ENCODE measurements at places on chromosomes 4 and X.

DNA sequence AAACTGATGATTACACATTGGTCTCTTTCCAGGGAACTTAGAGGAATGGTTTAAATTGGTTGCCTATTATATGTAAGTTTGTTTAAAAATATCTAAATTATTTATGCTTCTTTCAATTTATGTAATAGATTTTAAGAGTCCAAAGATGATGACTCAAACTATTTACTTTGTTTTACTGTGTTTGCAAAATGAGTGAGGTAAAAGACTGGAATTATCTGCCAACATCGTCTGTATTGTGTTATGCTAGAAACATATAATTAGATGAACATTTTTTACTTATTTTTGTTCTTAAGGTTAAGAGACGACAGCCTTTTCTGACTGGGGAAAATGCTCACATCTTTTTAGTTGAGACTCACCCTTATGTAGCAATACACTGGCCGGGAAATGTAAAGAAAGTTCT lies 51.1 kb upstream of the SYTL5 start:
- no peak for DNase-seq

- peak; percentile 45 for DNase-seq
These were observed 67.9 kb downstream of the CHRNA9 start for GRCh38 chr4:40403081-40403480.

DNA sequence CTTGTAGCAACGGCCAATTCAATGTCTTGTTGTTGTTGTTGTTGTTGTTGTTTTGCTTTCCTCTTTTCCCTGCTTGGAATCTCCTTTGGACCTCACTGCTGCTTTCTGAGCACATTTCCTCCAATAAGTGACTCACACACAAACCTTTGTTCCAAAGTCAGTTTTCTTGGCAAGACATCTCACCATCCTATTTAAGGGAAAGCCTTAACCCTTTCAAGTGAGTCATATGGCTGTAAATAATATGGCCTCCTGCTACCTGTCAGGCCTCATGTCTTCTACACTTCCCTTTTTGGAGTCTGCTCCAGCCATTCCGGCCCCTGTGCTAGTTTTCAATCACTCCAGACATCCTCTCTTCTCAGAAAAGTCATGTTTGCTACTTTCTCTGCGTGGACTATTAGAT lies 79.5 kb upstream of the MAGEB10 start:
- DNase-seq = no peak

- peak; percentile 53 for DNase-seq
These were observed 46.1 kb downstream of the SETD7 start for GRCh38 chr4:139509727-139510410.

GRCh38 chr4:82889287-82889686 lies 1.7 kb downstream of the SEC31A start:
- peak; percentile 58 for DNase-seq

DNA sequence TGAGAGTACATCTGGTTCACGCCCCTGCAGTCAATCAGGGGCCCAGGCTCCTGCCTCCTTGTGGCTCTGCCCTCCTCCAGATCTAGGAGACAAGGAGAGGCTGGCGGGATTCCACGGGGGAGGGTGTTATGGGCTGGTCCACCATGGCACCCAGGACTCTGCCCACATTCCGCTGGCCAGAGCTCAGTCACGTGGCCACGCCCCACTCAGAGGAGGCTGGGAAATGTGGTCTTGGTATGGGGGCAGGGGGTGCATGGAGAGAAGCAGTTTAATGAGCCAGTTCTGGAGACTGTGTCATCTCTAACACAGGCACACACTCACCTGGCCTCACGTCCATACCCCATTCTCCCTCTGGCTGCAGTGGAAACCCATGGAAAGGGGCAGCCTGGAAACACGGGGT lies 31.5 kb upstream of the PSAPL1 start:
- no peak for DNase-seq

- DNase-seq = no peak
These were observed 219.1 kb downstream of the FGF13 start for GRCh38 chrX:138492371-138492770.

GRCh38 chr4:15003891-15004738 lies 1.8 kb downstream of the CPEB2 start:
- no peak for DNase-seq

DNA sequence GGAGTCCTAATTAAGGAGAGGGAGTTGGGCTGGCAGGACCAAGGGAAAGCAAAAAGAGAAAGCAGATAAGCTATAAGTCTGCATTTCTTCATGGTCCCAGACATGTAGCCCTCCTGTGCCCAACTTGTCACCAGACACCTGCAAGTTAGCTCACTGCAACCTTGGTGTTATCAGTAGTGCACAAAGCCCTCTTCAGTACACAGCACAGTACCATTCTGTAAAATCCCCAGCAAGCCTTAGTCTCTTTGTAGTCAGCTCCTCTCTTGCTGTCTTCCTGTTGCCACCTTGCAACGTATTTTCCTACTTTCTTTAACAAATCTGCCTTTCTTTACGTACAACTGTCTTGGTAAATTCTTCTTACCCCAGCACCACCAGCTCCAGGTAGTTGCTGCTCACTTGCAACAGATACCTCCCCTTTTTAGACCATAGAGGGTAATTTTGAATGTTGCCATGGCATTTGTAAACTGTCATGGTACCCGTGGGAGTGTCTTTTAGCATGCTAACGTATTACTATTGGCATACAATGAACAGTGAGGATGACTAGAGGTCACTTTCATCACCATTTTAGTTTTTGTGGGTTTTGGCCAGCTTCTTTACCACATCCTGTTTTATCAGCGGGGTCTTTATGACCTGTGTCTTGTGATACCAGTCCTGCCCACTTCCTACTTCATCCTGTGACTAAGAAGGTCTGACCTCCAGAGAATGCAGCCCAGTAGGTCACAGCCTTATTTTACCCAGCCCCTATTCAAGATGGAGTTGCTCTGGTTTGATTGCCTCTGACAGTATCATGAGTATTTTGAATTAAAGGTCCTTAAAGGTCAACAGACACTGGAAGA lies 28.3 kb upstream of the AP1S2 start:
- DNase-seq = no peak

DNA sequence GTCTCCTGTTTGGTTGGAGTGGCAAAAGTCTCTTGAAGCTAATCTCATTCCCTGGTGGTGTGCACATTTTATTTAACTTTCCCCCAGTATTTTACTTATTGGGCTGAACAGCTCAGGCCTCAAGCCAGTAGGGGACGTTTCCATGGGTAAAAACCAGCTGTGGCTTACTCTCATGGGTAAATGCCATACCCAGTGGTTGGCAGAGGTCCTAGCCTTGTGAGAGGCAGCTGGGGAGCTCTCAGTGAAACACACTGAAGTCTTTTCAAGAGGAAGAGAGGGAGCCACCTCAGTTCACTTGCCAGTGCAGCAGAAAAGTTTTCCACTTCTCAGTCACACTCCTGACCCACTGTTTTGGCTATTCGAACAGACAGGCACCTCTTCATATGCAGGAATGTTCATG lies 1964.2 kb downstream of the ARAP2 start:
- no peak for DNase-seq

GRCh38 chr4:169249214-169249973 lies 21.4 kb downstream of the SH3RF1 start:
- DNase-seq = peak; percentile 90

- no peak for DNase-seq
These were observed 420 bp downstream of the CC2D2A start for GRCh38 chr4:15470128-15470475.

GRCh38 chrX:53481093-53481492 lies 46.9 kb upstream of the HSD17B10 start:
- DNase-seq = no peak

DNA sequence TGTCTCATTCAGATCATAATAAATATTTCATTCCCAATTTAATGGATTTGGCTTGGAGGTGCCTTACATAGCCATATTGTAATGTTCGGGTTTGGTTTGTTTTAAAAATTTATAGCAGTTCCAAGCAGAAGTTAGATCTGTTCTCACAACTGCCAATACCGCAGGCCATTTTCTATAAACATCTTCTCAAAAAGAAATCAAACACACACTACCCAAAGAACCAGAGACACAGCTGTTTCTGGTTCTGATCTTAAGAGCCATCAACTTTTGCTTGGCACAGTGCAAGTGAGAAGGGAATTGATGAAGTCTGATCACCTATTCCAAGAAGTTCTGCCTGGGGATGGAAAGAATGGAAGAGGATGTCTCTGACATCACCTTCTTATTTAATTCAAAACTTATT lies 22.9 kb downstream of the MID1IP1 start:
- DNase-seq = no peak

DNA sequence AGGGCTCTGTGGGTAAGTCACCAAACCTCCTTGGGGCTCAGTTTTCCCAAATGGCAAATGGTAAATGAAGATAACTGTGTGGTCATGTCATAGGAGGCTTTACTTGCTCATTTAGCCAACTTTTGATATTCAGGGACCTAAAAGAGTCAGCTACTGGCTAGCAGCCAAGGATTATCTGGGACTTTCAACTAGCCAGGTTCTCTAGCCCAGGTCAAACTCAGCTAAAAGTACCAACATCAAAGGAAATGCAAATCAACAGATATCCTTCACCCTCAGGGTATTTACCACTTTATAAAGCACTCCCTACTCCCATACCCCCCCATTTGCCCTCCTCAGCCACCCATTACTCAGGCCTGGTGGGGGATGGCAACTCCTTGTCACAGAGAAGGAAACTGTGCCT lies 7.5 kb downstream of the AMER1 start:
- DNase-seq = no peak

DNA sequence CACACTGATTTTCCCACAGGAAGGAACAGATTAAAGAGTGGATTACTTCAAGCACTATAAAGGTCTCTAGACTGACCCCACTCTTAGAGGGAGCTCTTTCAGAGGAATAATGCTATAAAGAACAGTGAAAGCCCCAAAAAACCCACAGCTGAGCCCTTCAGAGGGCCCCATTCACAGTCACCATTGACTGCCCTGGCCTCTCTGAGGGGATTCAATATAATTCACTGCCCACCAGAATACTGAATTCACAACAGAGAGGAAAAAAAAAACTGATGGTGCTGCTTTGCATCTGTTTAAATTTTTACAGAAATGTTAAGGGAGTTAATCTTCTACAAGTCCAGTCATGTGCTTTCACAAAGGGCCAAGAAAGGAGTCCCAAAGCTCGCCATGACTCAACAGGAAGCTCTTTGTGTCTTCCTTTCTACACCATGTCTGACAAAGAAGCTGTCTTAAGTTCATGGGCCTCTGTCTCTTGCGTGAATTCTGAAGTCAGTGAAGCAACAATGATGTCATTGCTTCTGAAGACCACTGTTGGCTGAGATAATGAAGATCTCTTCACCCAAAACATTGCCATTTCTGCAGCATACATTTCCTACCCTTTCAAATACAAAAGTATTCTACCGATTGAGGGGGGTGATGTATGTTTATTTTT lies 174.9 kb downstream of the ADAMTS3 start:
- no peak for DNase-seq

- DNase-seq = no peak
These were observed 212.2 kb upstream of the CENPE start for GRCh38 chr4:103410386-103410785.

DNA sequence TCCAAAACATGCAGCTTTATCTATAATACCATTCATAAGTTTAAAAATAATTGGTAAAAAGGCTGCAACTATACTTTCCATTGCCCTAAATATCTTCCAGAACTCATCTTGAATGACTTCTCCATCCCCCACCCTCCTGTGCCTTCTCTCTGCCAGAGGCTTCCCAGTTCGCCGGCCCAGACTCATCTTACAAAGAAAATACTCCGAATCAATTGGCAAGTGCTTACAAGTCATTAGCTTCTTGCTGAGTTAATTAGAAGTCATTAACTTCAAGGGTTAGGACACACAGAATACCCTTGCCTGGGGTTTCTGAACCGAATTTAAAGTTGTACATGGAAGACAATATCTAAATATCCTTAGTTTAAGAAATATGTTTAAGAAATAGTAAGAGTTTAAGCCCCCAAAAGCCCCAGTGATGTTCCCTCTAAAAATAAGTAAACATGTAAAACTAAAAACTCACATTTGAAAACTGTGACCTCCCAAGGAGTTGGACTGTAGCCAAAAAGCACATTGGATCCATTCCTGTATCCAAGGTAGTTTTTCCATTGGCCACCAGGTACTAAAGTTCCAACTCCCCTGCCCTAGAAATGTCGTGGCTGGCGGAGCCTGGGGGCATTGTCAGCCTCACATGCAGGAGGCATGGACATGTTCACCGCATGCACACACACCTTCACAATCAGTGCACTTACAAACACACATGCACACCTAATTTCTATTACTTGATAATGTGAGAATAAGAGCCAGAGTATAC lies 535.2 kb upstream of the FAT1 start:
- DNase-seq = no peak

DNA sequence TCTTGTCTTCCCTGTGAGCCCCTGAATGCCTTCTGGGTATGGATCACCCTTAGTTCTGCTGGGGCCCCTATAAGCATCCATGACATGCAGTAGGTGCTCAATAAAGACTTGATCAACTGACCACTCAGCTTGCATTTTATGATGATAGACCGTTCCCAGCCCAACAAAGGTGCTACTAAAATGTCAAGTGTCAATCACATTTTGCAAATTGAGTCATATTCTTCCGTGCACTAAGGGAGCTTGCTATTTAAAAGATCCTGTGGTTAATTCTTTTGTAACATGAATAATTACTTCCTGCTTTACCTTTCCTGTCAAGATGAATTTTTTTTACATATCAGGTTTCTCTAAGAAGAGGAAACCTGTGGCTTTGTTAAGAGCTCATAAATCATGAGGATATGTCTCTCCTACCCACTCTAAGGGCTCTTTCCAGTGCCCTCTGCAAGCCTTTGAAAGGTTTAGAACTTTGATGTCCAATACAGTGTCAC lies 47.6 kb downstream of the SH3KBP1 start:
- DNase-seq = no peak

- no peak for DNase-seq
These were observed 21.3 kb downstream of the SHROOM2 start for GRCh38 chrX:9807355-9808182.

DNA sequence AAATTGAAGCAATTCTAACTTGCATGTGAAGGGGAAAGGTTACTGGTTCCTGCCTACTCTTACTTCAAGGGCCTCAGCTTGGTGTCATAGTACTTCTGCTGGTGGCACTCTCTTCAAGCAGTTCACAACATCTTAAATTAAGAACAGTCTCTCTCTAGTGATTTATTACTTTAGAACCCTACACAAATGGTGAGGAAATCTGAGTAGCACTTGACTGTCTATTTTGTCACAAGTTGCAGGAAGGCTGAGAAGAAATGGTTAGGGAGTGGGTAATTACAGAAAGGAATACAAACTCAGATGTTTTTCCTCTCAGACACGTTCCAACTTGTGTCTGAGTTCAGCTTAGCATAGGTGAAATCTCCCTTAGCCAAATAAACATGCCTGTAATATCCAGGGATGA lies 242.3 kb upstream of the GRIA3 start:
- no peak for DNase-seq

DNA sequence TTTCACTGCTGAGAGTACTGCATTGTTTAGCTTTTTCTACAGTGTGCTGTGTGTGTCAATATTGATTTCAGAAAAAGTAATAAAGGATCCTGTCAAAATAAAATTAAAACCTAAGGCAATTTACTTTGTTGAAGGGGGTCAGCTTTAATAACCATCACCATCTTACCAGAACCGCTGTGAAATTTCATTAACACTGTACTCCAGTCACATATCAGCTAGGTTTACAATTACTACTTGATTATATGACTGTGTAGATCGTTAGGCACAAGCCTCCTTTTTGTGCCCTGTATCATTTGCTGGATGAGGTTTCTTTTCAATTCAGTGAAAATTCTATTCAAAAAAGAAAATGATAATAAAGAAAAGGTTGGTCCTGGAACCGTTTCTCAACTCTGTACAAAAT lies 917.2 kb downstream of the CENPC start:
- no peak for DNase-seq

- DNase-seq = peak; percentile 88
These were observed 24.2 kb upstream of the DCAF8L2 start for GRCh38 chrX:27565992-27566391.

GRCh38 chr4:131309628-131310027 lies 1839.5 kb upstream of the PCDH10 start:
- no peak for DNase-seq

GRCh38 chr4:36056136-36056535 lies 188.2 kb downstream of the ARAP2 start:
- no peak for DNase-seq

Data from HepG2 (cell line).